ENCODE measurements at places on chromosomes 6 and 20. TPM values are rescaled to one million over a fixed set of nuclear protein-coding genes. Genes with fewer than 3 reads are reported as not detected.

ZNF391 gene
- 1.6 TPM for total RNA-seq

LY6G6D gene
- total RNA-seq: not detected

IL17F gene
- total RNA-seq: not detected

BHLHE23 gene
- not detected for total RNA-seq

CLVS2 gene
- total RNA-seq: not detected

GINS1 gene
- total RNA-seq: 4.5 TPM

TTLL9 gene
- 0.07 TPM for total RNA-seq

WFDC6 gene
- total RNA-seq: not detected

PPP1R16B gene
- total RNA-seq: 0.13 TPM

LIN28B gene
- total RNA-seq: not detected

PPIL6 gene
- total RNA-seq: 5.0 TPM

RBPJL gene
- not detected for total RNA-seq

NRM gene
- total RNA-seq: 3.3 TPM

TINAG gene
- total RNA-seq: not detected

ISM1 gene
- under 0.01 TPM for total RNA-seq

SLC17A3 gene
- total RNA-seq: not detected

VGLL2 gene
- total RNA-seq: not detected

HLA-DQB2 gene
- total RNA-seq: not detected

MUC22 gene
- total RNA-seq: not detected

LCA5 gene
- total RNA-seq: 6.1 TPM

GSTA3 gene
- not detected for total RNA-seq

SEL1L2 gene
- not detected for total RNA-seq

OR2H1 gene
- total RNA-seq: not detected

HLA-DRB5 gene
- total RNA-seq: not detected

ANGPT4 gene
- total RNA-seq: not detected

MAS1 gene
- 0.20 TPM for total RNA-seq

SLC22A7 gene
- not detected for total RNA-seq

BFSP1 gene
- 1.3 TPM for total RNA-seq

HDGFL1 gene
- not detected for total RNA-seq

GLP1R gene
- total RNA-seq: not detected

TAF11 gene
- 12.9 TPM for total RNA-seq

CCN6 gene
- 0.10 TPM for total RNA-seq

GJA10 gene
- not detected for total RNA-seq

GRIK2 gene
- total RNA-seq: 0.89 TPM

LAMA2 gene
- total RNA-seq: 85.8 TPM

Data from smooth muscle cell of the pulmonary artery (primary cell).